A549 treated with RU486 at 1 μM for 4 hours (cell line): ENCODE measurements at places on chromosomes 2 and 18. TPM values are rescaled to one million over a fixed set of nuclear protein-coding genes. Genes with fewer than 3 reads are reported as not detected.

Gene MAPK4
- total RNA-seq: 0.08 to 0.16 TPM (median 0.13 TPM) in 4 of 5 replicates, not detected in the other

Gene PELI1
- total RNA-seq: 0.69 to 1.4 TPM (median 1.2 TPM) in 5 replicates

Gene TFCP2L1
- 0.95 to 1.3 TPM (median 1.2 TPM) in 5 replicates for total RNA-seq

Gene GAREM1
- 2.8 to 4.2 TPM (median 3.4 TPM) in 5 replicates for total RNA-seq

Gene SAG
- not detected in 5 replicates for total RNA-seq

Gene MEP1B
- 0.06 TPM in 1 of 5 replicates, not detected in the others for total RNA-seq

Gene CTLA4
- not detected in 5 replicates for total RNA-seq

Gene IL36G
- total RNA-seq: not detected in 5 replicates

Gene SPIRE1
- total RNA-seq: 15.0 to 22.2 TPM (median 16.4 TPM) in 5 replicates

Gene IL36B
- not detected in 5 replicates for total RNA-seq

Gene SERPINB3
- 0.09 to 0.21 TPM (median 0.14 TPM) in 3 of 5 replicates, not detected in the others for total RNA-seq

Gene CNRIP1
- 2.2 to 3.2 TPM (median 2.4 TPM) in 5 replicates for total RNA-seq

Gene TDRD15
- not detected in 5 replicates for total RNA-seq

Gene TM4SF20
- total RNA-seq: 6.4 to 10.7 TPM (median 9.8 TPM) in 5 replicates

Gene DTNA
- total RNA-seq: 0.14 to 0.39 TPM (median 0.17 TPM) in 4 of 5 replicates, not detected in the other
